Neural progenitor cell (in vitro differentiated cells): ENCODE measurements at places on chromosomes 6 and 20.

- DNase-seq, result no peak
Measured at GRCh38 chr6:74867291-74867690, 338.6 kb downstream of the COL12A1 start.

- DNase-seq, result peak; percentile 27
Measured at GRCh38 chr6:9938801-9939200, 476.1 kb downstream of the TFAP2A start.

- no peak for DNase-seq
Measured at GRCh38 chr6:12804952-12805645, 88.5 kb downstream of the PHACTR1 start.

GRCh38 chr6:164099269-164099865 is 684.8 kb downstream of the QKI start:
- peak; percentile 34 for DNase-seq

- no peak for DNase-seq
Measured at GRCh38 chr6:163651426-163651825, 236.9 kb downstream of the QKI start.

DNA sequence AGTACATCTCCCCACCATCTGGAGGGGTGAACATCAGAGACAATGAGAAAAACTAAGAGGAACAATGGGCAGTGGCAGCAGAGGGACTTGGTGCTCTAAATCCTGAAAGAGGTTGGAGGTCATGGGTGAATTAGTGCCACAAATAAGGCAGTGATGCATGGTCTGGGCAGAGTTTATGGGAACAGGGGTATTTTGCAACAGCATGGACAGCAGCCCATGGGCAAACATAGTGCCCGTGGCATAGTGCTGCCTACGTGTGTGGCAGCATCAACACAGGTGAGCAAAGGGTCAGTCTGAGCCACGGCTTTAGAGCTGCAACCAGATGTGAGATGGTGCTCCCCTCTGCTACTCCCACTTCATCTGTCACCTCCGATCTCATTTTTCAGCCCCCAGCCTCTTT is 459.1 kb upstream of the CITED2 start:
- no peak for DNase-seq

- DNase-seq, result peak; percentile 57
Measured at GRCh38 chr20:8304124-8304816, 172.2 kb downstream of the PLCB1 start.

- DNase-seq, result no peak
Measured at GRCh38 chr6:5230081-5230480, 30.7 kb downstream of the LYRM4 start.

GRCh38 chr6:44849806-44850205 is 462.3 kb downstream of the CDC5L start:
- no peak for DNase-seq

- DNase-seq, result no peak
Measured at GRCh38 chr6:150004101-150004782, 21.1 kb downstream of the RAET1L start.

DNA sequence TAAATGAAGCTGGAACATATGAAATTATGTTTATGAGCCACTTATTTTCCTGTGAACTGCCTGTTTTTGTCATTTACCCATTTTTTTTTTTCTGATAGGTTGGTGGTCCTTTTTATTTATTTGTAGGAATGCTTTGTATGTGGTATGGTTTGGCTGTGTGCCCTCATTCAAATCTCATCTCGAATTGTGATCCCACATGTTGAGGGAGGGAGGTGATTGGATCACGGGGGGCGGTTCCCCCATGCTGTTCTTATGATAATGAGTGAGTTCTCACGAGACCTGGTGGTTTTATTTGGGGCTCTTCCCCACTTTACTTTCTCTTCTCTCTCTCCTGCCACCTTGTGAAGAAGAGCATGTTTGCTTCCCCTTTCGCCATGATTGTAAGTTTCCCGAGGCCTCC is 77.3 kb downstream of the CDH26 start:
- DNase-seq, result no peak

DNA sequence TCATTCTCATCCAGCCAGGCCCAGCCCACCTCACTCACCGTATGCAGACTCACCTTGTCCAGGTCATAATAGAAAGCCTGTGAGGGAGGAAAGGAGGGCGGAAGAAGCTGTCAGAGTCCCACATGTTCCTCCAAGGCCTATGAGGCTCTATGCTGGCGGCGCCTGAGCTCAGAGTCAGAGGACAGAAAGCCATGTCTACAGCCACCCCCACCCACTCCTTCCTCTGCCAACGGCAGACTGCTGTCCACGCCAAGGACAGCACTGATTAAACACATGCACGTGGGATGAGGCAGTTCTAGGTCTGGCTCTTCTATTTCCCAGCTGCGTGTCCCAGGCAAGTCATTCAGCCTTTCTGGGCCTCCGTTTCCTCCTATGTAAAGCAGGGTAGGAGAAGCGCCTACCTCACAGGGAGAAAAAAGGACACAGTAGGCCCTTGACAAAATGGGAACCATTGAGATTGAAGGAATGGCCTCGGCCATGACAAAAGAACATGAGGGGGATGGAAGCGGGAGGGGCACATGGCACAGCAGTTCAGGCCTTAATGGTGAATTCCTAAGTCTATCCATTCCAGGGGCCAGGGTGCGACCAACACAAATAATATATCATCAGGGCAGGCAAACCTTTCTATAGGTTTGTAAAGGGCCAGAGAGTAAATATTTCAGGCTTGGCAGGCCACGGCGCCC is 80.1 kb downstream of the RIPOR3 start:
- no peak for DNase-seq

DNA sequence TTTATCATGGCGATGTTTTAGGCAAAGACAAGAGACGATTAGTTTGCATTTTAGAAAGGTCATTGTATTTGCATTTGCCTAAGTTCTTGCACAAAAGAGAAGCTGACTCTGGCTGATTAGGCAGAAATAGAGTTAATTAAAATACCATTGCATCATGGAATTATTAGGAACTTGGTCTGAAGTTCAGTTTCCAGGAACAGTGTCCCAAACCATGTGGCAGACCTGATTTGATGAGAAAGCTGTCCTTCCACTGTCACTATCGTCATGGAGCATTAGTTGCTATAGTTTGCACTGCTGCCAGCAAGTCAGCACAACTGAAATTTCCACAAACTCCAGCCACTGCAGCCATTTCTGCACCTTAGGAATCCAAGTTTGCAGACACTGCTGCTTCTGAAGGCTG is 24.3 kb upstream of the MCUR1 start:
- DNase-seq, result no peak

DNA sequence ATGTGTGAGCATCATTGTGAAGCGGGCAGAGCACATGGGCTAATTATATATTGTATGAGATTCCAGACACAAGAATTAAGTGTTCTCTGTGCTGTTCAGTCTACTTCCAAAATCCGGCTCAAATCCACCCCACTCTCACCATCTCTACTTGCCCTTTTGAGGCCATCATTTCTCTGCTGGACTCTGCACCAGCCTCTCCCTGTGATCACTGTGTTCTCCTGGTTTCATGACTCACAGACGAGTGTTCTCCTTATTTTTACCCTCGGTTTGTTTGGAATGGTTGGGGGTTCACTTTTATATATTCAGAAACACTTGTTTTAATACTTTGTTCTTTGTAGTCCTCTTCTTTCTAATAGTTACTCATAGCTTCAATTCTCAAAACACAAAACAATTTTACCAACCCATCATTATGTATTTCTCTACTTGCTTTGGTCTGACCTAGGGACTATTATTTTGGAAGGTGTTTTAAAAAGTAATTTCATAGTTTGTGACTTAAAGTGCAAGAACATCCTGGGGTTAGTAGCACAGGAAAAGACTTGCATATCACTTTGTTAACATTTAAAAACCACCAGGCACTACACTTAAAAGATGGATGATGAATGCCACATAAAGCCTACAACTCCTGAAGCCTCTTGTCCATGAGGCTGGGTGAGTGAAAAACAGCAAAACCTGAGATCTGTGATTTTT is 82.7 kb downstream of the UST start:
- no peak for DNase-seq

- peak; percentile 47 for DNase-seq
Measured at GRCh38 chr6:36793913-36794712, 45.1 kb downstream of the CPNE5 start.

GRCh38 chr6:15522026-15522425 is 140.8 kb downstream of the DTNBP1 start:
- DNase-seq, result no peak

DNA sequence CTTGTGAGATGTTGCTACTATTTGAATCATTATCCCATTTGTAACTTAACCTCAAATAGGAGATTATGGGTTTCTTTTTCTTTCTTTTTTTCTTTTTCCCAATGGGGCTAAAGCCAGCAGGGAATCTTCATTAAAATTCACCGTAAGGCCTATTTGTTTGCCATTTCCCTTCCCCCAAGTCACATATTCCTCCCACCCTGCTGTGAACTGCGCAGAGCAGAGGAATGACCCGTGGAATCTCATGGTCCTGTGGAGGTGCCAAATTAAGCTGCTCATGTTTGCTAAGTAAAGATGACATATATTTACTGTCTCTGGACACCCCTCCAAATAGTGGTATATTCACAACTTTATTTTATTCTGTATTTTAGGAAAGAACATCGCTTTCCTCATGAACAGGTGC is 699.3 kb downstream of the RNF144B start:
- DNase-seq, result peak; percentile 37

DNA sequence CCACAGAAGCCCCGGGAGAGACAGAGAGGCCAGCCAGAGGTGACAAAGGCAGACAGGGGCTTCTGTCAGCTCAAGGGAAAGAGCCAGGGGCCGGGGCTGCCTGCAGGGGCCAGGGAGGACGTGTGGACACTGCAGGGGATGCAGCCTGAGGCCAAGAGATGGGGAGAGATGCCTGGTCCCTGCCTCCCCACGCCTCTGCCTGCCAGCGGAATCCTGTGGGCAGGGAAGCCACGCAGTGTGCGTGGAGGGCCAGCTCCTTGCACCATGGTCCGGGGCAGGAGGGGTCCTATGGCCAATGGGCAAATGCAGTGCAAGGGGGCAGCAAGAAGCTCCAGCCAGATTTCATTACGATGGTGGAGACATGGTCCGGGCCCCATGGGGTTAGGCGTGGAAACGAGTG is 224.9 kb downstream of the CDH4 start:
- DNase-seq, result no peak

DNA sequence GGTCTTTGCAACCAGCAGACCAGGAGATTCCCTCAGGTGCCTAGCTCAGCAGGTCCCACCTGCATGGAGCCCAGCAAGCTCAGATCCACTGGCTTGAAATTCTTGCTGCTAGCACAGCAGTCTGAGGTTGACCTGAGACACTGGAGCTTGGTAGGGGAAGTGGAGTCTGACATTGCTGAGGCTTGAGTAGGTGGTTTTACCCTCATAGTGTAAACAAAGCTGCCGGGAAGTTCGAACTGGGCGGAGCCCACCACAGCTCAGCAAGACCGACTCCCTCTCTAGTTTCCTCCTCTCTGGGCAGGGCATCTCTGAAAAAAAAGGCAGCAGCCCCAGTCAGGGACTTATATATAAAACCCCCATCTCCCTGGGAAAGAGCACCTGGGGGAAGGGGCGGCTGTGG is 34.3 kb downstream of the PRSS35 start:
- DNase-seq, result no peak

- DNase-seq, result peak; percentile 89
Measured at GRCh38 chr20:38337561-38338140, 8.6 kb upstream of the LBP start.

GRCh38 chr6:137863091-137863797 is 3.8 kb upstream of the TNFAIP3 start:
- DNase-seq, result no peak

DNA sequence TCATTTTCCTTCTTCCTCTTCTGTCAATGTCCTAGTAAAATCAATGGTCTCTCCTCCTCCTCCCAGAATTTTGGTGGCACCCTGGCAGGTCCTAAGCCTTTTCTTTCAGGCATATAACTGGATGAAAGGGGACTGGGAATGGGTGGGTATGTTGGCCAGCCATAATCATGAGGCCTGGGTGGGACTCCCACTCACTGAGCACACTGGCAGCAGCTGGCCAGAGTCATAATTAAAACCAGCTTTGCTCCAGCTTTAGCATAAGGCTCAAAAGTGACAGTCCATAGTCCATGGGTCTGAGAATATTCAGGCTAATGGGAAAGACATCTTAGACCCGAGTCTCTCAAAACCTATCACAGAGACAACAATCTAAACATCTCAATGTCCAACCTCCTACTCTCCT is 190.0 kb upstream of the BTBD3 start:
- DNase-seq, result no peak

DNA sequence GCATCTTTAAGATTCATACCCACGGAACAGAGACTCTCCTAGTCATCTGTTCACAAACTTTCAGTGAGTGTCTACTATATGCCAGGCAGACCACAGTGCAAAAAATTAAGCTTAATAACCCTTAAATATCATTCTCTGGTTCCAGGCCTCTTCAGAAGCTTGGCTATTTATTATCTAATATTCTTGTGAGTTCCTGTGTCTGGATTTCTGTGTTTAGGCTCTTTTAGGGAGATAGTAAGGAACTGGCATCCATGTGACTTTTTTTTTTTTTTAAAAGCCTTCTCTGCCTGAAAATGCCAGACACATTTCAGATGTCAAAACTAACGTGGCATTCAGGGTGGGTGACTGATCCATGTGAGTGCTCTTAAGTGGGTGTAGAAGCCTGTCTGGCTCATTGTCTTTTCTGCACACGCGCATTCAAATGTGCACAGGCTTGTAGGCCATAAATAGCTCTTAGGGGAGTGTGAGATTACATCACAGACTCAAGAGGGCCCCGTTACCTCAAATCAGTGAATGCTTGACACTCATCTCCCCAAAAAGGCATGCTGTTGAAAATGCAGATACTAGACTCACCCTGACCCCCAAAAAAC is 141.9 kb downstream of the GMPR start:
- no peak for DNase-seq

DNA sequence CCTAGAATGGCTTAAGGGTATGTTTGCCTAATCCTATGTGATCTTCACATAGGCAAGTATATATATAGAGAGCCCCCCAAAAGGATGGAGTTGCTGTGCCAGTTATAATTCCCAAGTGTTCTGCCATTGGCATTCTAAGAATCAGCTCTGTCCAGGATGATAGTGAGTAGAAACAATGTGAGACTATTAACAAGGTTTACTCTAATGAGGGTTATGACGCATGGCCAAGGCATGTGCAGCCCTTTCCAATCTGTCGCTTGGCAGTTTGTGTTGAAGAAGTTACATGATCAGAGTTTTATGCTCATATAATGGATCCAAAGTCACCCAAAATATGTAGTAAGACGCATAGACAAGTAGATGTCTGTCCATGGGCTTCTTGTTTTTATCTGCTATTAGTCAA is 33.6 kb downstream of the VGLL2 start:
- no peak for DNase-seq

DNA sequence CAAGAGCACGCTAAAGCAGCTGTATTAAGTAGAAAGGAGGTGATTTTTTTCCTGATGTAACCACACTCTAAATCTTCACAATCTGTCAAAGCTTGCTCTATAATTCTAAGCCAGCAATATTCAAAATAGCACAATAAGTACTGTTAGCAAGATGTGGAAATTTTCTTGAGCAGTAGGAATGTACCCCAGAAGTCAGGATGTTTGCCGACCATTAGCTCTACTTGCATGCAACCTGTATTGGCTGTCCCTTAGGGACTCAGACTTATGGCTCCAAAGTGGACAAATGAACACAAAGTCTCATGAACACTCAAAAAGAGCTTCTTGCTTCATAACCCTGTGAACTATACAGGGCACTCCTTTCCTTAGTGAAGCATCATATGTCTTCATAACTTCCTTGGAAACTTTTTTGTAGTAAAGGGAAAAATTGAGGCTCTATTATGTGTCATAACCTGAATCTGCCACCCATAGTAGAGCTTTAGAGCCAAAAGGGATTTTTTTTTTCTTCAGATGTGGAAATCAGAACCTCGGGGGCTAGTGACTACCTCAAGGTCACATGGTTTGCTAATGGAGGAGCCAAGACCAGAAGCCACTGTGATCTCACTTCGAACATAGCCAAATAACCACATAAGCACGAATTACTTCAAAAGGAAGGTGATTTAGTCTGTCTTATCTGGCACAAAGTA is 54.5 kb downstream of the ADGRG6 start:
- DNase-seq, result no peak

GRCh38 chr20:2206957-2207769 is 88.6 kb upstream of the TGM3 start:
- DNase-seq, result peak; percentile 92
